Activated T-helper 1 cell treated with Interleukin-2 at 50 U/mL for 16 hours (primary cell): ENCODE measurements at places on chromosomes 16 and 17.

DNA sequence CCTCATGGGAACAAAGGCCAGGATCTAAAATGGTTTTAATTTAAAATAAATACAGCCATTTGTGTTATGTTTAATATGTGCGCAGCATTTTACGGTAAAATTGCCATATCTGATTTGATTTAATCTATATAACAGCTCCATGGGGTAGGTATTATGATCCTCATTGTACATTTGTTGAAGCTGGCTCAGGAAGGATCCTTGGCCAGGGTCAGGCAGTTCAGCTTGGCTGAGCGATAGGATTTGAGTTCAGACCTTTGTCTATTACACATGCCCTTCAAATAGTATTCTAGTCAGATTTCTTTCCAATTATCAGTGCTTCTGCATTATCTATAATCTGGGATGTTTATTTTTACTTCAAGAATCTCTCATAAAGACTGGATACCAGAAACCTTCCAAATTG, 950.4 kb upstream of the EEF2KMT start:
- DNase-seq = no peak

- no peak for DNase-seq
These were observed 3.3 kb upstream of the HEXIM1 start for GRCh38 chr17:45145035-45145389.

- DNase-seq = peak; percentile 98
These were observed at the start of gene CTDNEP1 for GRCh38 chr17:7251661-7252175. Gene CTDNEP1 (minus strand): TSS chr17:7251734. CDS start chr17:7251296, 438 bp downstream.

DNA sequence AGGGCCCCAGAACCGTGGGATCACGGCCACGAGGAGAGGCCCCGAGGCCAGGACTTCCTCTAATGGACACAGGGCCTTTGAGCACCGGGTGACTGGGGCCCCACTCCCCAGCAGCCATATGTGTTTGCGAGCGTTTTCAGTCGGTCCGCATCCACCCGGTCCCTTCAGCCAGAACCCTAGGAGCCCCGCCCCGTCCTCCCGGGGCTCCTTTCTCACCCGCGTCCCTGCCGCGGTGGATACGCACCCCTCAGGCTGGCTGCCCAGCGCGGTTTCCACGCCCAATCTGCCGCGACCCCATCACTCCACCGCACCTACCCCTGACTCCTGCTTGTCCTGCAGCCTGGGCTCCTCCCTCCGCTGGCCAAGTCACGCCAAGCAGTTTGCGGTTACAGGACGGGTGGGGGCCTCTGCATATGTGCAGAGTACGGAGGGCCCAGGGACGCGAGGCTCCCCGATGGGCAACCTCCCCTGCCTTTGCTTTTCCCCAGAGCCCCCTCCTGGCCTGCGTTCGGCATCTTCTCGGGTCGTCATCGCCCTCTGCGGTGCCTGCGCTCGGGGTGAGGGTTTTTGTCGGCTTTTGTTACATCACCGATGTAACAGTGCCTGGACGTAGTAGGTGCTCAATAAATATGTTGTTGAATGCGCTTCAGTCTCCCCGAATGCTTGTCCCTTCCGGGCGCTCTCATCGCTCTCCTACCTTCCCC, 1.0 kb upstream of the TTYH2 start:
- DNase-seq = no peak

DNA sequence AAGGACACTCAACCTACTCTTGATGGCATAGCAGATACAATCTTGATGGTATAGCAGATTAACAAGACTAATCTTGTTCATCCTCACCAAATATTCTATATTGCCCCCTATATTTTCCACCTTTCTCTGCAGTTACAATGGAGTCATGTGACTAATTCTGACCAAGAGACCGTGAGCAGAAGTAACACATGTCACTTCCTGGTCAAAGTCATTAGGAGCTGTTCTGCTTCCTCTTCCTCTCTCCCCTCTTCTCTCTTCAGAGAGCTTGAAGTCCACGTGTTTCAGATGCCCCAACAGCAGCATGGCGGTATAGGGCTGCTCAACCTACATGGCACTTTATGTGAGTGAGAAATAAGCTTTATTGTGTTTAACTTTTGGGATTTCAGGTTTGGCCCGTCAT, 55.3 kb upstream of the ERCC4 start:
- no peak for DNase-seq

DNA sequence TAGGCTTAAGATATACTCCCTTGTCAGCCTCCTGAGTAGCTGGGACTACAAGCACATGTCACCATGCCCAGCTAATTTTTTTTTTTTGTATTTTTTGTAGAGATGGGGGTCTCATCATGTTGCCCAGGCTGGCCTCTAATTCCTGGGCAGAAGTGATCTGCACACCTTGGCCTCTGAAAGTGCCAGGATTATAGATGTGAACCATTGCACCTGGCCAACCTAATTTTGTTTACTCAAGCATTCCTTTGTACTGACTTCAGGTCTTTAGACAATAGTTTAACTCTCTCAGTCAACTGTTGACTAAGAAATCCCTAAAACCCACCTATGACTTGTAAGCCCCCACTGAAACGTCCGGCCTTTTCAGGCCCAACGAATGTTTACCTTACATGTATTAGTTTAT, 628.3 kb upstream of the CDH8 start:
- no peak for DNase-seq

- no peak for DNase-seq
These were observed 41.4 kb downstream of the KSR1 start for GRCh38 chr17:27497696-27498095.

- no peak for DNase-seq
These were observed 22.3 kb downstream of the PPL start for GRCh38 chr16:4914528-4915225.

DNA sequence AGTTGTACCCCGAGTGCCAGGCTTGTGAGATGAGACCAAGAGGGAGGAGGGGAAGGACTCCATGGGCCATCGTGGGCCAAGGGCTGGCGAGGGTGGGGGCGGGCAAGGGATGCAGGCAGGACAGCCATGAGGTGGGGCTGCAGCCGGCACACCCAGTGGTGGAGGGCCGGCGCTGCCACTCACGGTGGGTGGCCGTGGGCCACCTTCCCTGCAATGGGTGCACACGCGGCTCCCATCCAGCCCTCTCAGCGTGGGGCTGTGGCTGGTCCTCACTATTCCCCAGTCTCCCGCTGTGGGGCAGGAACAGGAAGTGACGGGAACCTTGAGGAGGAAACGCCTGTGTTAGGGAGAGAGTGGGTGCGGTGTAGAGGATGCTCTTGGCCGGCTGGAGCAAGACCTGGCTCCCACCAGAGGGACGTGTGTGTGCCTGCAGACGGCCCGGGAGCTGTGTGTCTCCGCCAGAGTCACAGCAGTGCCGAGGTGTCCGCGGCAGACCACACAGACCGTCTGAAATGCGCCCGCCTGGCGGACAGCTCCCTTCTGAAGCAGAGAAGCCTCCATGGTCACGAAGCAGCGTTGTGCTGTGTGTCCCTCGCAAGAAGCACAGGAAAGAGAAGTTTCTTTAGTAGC, 23.6 kb downstream of the CIBAR2 start:
- DNase-seq = no peak

- no peak for DNase-seq
These were observed 33.7 kb downstream of the ADCY9 start for GRCh38 chr16:4082474-4083044.

DNA sequence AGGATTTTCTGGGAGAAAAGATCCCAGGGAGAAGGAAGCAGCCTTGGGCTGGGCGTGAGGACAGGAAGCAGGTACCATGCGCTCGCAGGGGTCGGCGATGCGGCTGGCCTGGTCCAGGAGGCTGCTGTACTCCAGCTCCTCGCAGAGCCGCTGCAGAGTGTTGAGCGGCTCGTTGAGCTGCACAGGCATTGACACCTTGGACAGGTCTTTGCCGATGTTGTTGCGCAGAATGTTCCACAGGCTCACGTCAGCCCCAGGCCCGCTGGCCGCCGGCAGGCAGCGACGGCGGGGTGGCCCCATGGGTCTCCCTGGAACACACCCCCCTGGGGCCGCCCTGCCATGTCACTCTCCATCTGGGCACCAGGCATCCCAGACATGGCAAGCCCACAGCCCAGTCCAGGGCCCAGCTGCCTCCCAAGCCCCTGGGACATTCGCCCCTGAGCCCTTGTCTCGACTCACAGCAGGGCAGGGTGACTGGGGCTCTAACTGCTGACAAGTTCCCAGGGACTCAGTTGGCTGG, 8.0 kb downstream of the OSBPL7 start:
- DNase-seq = no peak

- no peak for DNase-seq
These were observed 290 bp downstream of the TLCD1 start for GRCh38 chr17:28725660-28726225.

- no peak for DNase-seq
These were observed 20.0 kb downstream of the MVP start for GRCh38 chr16:29840240-29840639.

GRCh38 chr17:15309793-15310192, 31.6 kb downstream of the TEKT3 start:
- DNase-seq = no peak

DNA sequence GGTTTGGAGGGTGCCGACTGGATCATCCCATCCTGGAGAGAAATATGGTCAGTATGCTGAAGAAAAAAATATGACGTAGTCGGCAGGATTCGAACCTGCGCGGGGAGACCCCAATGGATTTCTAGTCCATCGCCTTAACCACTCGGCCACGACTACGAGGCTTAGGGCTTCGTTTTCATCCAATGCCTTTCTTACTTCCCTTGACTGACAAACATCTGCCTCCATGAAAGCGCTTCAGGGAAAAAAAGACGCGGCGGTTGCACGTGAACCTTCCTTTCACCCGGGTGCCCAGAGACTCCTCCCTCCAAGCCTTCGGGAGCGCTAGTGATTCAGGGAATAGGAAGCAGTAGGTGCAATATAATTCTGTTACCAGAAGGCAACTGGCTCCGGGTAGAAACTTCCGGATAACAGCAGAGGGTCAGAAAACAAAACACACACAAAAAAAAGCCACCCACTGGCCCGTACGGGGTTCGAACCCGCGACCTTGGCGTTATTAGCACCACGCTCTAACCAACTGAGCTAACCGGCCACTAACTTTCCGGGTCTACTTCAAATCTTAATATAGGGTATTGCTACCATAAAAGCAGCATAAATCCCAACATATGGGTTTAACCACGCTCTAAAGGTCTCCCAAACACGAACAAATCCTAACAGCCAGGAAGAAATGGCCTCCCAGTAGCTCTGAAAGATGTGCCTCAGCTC, 16.3 kb upstream of the AURKB start:
- no peak for DNase-seq

GRCh38 chr17:78384479-78385175, 6.2 kb downstream of the PGS1 start:
- DNase-seq = no peak

- no peak for DNase-seq
These were observed at the start of gene FOXC2 for GRCh38 chr16:86566601-86566965. Gene FOXC2 (plus strand): TSS chr16:86566829. CDS start chr16:86567336, 507 bp downstream.

DNA sequence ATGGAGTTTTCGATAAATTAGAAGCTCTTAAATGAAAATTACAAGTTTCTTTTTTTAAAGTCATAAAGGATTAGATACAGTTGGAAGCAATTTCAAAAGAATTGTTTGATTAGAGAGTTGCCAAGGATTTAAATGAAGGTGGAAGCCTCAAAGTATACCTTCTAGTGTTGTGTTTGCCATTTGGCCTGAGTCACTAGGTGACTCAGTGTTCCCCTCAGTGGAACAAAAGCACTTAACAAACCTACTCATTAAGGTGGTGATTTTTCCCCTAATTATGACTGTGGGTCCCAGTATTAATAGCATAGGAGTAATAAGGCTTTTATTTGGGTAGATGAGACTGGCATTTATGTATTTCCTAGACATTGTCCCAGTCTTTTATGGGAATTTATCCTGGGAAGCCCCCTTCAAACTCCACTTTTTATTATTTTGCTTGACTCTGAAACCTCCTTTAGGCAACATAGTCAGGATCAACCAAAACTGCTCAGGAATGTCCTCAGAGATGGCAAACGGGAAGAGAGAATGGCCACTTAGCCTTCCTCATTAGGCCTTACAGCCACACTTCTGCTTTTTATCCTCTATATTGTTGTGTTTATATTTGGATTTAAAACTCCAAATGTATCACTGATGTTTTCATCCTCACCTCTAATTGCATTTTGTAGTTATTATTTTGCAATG, 161.0 kb downstream of the FTO start:
- no peak for DNase-seq

DNA sequence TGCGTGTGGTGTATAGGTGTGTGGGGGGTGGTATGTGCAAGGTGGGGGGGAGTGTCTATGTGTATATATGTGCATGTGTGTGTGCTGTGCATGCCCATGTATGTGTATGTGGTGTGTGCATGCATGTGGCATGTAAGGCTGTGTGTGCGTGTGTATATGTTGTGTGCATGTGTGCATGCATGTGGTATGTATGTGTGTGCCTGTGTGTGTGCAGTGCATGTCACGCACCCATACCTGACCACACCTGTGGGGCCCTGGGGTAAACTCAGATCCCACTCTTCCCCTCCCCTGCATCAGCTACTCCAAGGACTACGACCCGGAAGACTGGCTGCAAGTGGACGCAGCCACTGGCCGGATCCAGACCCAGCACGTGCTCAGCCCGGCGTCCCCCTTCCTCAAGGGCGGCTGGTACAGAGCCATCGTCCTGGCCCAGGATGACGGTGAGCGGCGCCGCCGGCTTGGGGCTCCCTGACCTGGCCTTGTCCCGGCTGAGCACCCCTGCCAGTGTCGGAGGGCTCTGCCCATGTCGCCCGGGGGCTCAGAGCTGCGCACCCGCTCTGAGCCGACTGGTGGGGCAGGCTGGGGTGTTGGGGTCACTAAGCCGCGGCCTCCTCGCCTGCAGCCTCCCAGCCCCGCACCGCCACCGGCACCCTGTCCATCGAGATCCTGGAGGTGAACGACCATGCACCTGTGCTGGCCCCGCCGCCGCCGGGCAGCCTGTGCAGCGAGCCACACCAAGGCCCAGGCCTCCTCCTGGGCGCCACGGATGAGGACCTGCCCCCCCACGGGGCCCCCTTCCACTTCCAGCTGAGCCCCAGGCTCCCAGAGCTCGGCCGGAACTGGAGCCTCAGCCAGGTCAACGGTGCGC, 9.1 kb downstream of the SLC22A31 start:
- no peak for DNase-seq
